Spinal cord (tissue), 10 donors: ENCODE measurements at places on chromosomes 12 and 14. TPM values are rescaled to one million over a fixed set of nuclear protein-coding genes. Genes with fewer than 3 reads are reported as not detected.

Gene TMEM117
- total RNA-seq, result 52.8 TPM

Gene SYNE2
- total RNA-seq, result 60.3 TPM

GRCh38 chr12:87155621-87156020 lies 873.6 kb downstream of the C12orf50 start:
- no peak for DNase-seq

DNA sequence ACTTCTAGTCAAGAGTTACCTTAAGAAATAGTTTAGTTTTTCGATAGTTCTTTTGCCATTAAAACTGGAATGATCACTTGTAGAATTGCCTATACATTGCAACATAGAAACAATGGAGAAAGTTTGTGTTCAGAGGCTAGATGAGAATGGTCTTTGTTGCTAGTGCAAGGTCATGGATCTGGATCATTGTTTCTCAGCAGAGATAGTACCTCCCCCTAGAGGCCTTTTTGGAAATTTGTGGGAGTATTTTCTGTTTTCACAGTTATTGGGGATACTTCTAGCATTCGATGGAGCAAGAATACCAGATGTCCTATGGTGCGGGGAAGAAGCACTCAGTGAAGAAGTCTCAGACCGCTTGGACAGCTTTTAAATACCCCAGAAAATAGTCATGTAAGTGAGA lies 138.8 kb upstream of the HMGA2 start:
- no peak for DNase-seq

DNA sequence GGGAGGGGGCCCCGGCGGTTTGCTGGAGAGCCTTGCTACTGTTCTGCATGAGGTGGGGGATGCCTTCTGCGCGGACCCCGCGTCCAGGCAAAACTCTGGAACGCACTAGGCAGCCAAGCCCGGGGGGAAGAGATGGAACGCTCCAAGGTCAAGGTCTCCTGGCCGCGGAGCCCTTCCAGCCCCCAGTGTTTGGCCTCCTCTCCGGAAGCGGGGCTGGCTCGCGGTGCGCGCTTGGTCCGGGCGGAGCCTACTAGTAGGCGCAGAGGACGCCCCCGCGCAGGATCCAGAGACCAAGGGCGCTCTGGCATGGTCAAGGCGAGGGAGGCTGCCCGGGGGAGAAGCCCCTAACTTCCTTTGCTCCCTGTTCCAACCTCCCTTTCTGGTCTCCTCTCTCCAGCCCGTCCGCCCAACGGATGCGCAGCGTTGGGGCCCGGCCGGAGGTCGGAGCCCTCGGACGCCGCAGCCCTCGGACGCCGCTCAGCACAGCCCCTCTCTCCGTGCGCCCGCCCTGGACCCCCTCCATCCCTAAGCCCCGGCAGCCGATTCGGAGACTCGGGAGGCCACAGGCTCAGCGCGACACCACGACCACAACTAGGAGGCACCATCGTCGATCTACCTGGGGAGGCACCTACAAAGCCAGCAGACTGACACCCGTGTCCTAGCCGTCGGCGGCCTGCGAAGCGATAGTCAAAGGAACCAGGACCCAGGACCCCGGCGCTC lies 669 bp upstream of the KCNK13 start:
- no peak for DNase-seq

GRCh38 chr14:103606963-103607668 lies 21.9 kb upstream of the KLC1 start:
- peak; percentile 88 for DNase-seq
